ENCODE measurements at places on chromosomes 16 and 17.
A peak's percentile ranks its signal among the peaks of the same experiment; 100 is the strongest.

GRCh38 chr17:14525551-14526455, 224.9 kb downstream of the HS3ST3B1 start:
- DNase-seq = no peak

- no peak for DNase-seq
These were observed 66.5 kb downstream of the TEX2 start for GRCh38 chr17:64196601-64197000.

GRCh38 chr17:79969906-79970305, 65.8 kb downstream of the TBC1D16 start:
- no peak for DNase-seq

DNA sequence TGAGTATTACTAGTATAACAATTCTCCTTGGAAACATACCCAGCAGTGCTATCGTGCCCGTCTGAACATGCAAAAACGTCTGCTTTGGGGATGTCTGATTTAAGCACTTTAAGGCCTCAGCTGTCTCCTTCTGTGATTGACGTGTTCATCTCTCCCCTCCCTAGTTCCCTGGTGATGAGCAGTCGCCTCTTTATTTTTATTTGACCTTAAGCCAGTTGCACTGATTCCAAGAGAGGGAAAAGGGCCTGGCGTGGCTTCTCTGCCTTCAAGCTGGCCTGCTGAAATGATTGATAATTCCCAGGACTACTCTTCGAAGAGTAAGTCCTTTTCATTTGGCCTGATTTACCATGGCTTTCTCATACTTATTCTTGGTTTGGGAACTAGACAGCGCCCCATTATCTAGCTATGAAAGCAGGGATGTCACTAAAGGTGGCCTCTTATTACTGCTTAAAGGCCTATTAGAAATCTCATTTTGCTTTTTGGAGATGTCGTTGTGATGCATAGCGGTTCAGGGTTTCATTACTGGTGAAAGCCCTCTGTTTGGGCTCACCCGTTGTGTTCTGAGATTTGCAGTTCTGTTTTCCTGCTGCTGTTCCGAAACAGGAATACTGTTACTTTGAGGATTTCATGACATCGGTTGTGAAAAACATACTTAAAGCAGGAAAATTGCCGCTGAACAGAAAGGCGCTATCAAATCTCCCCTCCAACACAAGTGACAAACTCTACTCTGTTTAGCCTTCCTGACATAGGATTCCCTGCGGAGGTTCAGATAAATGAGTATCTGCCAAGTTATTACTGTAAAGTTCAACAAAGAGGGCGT, 65.5 kb downstream of the IQCK start:
- no peak for DNase-seq

- no peak for DNase-seq
These were observed 14.9 kb downstream of the IGFBP4 start for GRCh38 chr17:40457964-40458791.

DNA sequence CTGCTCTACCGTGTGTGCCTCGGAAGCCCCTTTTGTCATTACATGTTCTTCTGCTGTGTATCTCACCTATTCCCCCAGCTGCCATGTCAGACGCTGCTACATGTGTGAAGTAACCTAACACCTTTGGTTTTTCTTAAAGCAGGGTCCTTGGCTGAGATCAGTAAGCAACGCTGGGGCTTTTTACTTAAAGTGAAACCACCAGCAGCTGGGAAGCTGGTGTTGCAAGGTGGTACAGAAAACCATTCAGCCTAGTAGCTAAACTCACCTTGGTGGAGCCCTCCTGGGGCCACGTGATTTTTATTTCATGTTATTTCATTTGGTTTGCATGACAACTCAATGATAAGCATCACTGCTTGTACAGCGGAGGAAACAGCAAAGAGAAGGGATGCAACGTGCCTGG, 62.6 kb downstream of the PLCG2 start:
- no peak for DNase-seq

GRCh38 chr17:37089956-37090355, 141.2 kb downstream of the AATF start:
- peak; percentile 80 for DNase-seq

GRCh38 chr17:77593081-77593480, 365.4 kb upstream of the TNRC6C start:
- DNase-seq = no peak

GRCh38 chr16:59597269-59597668, 863.2 kb upstream of the GOT2 start:
- DNase-seq = no peak

GRCh38 chr17:48646183-48647102, 20.3 kb upstream of the HOXB9 start:
- no peak for DNase-seq

DNA sequence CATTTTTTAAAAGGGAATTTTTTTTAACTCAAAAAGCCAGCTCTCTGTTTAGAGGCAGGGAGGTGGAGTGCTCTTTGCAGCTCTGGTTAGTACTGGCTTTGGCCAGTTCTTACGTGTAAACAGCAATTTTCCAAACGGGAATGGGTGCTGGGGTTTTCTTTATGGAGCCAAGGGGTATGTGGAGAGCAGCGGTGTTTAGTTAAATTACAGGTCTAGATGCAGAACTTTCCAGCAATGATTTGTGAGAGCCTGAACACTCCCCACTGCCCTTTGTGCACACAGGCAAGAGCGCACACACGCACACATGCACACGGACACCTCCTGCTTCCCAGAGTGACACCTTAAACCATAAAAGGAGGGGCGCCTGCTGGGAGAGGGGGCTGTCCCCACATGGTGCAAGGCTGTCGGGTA, 140.2 kb downstream of the MSI2 start:
- DNase-seq = no peak

- no peak for DNase-seq
These were observed 194.7 kb downstream of the XYLT1 start for GRCh38 chr16:17276010-17276530.

- no peak for DNase-seq
These were observed 80.4 kb downstream of the ABCC12 start for GRCh38 chr16:48075398-48075797.

DNA sequence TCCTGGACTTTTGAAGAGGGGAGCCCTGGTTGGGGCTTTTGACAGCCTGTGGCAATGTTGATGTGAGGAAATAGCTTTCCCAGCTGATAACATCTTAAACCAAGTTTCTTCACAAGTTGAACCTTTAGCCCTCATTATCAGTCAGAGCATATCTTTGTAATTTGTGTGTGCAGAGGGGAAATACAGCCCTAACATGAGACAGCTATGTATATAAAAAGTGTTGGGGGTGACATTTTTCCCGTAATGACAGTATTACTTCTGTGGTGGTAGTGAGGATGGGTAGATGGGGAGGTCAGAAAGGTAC, 221.1 kb downstream of the FTO start:
- DNase-seq = peak; percentile 53

GRCh38 chr16:48448841-48449481, 63.7 kb upstream of the SIAH1 start:
- no peak for DNase-seq

DNA sequence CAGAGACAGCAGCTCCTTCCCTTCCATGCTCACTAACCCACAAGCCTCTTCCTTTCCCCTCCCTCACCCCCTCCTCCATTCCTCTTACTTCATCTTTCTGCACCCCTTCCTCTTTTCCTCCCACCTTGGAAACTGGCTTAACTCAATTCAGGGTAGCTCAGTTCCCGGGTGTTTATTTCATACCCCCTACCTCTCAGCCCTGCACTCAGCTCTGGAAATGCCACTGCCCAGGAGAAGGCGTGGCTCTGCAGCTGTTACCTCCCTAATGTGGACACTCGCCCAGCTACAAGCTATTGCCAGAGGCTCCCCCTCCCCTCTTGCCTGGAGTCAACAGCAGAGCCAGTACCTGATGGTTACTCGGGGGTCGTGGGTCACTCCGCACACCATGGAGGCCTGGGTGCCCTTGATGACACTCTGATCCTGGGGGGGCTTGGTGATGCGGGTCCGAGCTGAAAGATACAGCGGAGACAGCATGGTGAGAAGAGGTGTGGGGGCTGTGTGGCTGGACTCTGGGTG, 118.4 kb upstream of the CDC42EP4 start:
- DNase-seq = no peak

- no peak for DNase-seq
These were observed 34.1 kb upstream of the SLC38A10 start for GRCh38 chr17:81328978-81329926.

GRCh38 chr17:50270435-50271362, 3.6 kb upstream of the TMEM92 start:
- no peak for DNase-seq

DNA sequence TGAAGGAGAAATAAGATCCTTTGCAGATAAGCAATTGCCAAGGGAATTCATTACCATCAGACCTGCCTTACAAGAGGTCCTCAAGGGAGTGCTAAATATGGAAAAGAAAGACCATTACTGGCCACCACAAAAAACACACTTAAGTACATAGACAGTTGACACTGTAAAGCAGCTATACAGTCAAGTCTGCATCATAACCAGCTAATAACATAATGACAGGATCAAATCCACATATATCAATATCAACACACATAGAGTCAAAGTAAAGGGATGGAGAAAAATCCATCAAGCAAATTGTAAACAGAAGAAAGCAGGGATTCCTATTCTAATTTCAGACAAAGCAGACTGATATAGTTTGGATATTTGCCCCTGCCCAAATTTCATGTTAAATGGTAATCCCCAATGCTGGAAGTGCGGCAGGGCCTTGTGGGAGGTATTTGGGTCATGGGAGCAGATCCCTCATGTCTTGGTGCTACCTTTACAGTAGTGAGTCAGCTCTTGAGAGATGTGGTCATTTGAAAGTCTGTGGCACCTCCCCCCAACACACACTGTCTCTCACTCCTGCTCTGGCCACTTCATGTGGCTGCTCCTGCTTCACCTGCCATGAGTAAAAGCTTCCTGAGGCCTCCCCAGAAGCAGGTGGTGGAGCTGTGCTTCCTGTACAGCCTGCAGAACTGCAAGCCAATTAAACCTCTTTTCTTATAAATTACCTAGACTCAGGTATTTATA, 32.8 kb downstream of the TANC2 start:
- no peak for DNase-seq

GRCh38 chr16:23026784-23027362, 122.4 kb downstream of the USP31 start:
- DNase-seq = peak; percentile 40

DNA sequence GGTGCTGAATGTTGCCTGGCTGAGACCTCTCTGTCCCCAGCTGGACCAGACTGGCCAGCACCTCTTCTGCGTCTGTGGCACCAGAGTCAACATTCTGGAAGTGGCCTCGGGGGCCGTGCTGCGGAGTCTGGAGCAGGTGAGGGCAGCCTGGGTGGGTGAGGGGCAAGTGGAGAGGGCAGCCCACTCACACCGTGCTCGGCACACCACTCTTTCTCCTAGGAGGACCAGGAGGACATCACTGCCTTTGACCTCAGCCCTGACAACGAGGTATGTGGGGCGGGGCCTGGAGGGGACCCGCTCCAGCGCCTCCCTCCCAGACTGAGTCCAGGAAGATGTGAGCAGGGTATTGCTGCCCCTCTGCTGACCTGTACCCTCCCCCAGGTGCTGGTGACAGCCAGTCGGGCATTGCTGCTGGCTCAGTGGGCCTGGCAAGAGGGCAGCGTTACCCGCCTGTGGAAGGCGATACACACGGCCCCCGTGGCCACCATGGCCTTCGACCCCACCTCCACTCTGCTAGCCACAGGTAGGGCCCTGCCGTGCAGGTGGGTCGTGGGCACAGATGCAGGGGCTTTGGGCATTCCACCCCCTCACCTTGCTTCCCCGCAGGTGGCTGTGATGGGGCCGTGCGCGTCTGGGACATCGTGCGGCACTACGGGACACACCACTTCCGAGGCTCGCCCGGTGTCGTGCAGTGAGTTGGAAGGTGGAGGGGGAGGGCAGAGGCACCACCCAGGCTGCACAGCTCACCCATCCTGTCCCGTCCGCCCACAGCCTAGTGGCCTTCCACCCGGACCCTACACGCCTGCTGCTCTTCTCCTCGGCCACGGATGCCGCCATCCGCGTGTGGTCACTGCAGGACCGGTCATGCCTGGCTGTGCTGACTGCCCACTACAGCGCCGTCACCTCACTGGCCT, 2.6 kb downstream of the TBL3 start:
- no peak for DNase-seq

DNA sequence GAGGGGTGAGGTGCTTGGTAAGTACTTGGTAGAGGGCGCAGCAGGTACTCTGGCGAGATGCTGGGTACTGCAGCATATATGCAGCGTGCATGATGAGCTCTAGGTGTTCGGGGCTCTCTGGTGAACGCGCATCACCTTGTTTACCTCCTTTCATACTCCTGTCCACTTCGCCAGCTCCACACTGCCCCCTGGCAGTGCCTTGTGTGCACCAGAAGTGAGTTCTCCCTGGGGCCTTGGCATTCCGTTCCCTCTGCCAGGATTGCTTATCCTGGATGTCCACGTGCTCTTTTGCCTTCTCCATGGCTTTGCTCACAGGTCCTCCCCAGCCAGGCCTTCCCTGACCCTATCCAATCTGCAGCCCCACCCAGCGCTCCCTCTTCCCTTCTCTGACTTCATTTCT, 154.2 kb downstream of the MRM1 start:
- peak; percentile 70 for DNase-seq

GRCh38 chr17:8005357-8005756, 2.9 kb downstream of the GUCY2D start:
- DNase-seq = no peak

- no peak for DNase-seq
These were observed 26.0 kb downstream of the CEP131 start for GRCh38 chr17:81196505-81197408.

- no peak for DNase-seq
These were observed 21.2 kb upstream of the TAOK1 start for GRCh38 chr17:29368926-29369325.

DNA sequence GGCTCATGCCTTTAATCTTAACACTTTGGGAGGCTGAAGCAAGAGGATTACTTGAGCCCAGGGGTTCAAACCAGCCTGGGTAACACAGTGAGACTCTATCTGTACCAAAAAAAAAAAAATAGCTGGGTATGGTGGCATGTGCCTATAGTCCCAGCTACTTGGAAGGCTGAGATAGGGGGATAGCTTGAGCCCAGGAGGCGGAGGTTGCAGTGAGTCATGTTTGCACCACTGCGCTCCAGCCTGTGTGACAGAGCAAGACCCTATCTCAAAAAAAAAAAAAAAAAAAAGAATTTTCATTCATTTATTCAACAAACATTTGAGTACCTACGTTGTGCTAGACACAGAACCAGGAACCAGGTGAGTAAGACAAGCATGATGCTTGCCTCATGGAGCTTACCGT, 73.6 kb upstream of the MRTFB start:
- no peak for DNase-seq

DNA sequence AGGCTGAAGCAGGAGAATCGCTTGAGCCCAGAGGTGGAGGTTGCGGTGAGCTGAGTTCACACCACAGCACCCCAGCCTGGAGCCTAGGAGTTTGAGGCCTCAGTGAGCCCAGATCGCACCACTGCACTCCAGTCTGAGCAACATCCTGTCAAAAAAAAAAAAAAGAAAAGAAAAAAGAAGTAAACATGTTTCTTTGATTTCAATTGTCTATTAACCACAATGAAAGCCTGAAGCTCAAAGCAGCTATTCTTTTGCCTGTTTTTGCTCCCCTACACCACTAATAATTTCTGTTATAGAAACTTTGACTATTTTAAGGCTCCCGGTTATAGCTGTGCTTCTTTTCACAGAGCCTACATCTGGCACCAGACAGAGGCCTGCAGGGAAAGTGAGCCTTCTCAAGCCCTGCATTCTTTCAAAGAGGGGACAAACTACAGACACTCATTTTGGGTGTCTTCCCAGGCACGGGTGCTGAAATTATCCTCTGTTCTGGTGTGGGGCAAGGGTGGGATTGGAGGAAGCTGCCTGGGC, 14.2 kb upstream of the SLC52A1 start:
- DNase-seq = no peak
